ENCODE measurements at places on chromosomes 4 and X.

DNA sequence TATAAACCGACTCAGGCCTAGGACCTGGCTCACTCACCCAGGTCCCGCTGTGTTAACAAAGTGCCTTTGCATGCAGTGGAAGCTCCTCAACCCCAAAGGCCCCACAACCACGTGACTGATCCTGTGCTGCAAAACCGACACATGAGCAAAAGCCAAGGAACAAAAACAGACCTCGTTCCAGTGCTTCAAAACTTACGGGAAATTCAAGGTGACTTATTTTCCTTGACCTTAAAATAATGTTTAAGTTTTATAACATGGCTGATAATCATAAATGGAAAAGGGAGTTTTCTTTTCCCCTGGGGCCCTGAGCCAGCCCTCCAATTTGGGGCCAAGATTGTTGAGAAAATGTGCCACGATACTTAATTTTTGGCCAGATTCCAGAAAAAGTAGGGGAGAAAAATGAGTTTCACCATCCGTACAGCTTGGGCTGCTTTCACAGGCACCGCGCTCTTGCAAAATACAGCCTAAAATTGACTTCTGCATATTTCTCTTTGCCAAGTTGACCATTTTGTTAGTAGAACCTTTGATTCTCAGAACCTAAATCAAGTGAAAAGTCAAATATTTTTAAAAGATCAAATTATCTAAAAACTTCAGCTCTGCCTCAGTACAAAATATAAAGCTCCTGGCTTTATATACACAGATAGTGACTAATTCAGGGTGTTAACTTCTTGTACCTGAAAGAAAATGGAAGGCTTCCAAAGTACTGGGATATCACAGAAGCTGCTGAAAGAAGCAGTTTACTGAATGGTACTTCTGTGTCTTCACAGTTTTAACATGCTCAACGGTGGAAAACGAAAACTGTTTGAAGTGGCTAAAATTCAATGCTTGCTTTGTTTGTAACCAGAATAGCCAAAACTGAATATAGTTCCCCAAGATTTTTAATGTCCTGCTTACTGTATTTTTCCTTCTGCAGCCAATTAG lies 93.8 kb downstream of the APBB2 start:
- peak; percentile 40 for DNase-seq

DNA sequence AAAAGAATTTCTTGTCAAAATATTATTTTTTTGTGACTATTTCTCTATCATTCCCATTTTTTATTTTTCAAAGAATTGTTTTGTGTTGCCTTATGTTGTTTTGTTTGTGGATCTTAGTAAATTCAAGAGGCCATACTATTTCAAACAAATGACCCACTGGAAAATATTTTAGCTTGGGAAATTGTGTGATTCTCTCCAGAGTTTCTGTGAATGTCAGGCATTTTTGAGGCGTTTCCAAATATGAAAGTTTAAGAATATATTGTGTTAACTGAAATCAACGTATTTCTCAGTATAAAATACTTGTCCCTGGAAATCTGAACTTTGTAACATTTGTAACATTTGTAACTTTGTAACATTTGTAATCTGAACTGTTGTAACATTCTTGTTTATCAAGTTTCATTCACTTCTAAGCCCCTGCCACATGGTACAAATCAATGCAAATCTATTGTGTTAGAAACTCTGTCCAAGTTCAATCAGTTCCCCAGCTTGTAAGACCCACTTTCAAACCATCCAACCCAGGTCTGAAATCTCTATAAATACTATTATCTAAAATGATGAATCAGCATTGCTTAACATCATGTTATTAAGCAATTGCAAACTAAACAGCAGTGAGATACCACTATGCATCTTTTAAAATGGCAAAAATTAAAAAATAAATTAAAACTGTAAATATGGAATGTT lies 465.4 kb upstream of the GRID2 start:
- DNase-seq = no peak

- no peak for DNase-seq
These were observed 31.5 kb upstream of the UNC5C start for GRCh38 chr4:95580226-95580625.

DNA sequence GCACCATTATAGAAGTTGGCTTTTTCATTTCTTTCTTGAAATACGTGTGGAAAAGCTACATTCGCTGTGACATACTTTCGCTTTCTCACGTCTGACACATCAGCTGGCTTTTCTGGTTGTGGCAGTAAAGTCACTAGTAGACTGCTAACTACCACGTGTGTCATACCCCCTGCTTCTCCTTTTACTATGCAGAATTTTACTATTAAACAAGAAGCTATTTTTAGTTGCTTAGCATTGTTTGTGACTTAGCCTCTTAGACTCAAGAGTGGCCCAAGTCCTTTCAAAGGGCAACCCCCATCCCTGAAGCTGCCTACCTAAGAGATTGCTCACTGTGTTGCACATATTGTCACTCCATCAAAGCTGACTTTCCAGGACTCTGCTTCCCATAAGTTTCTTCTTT lies 2.1 kb upstream of the IL2 start:
- DNase-seq = peak; percentile 38

GRCh38 chr4:11598591-11598990 lies 169.9 kb upstream of the HS3ST1 start:
- DNase-seq = no peak

GRCh38 chr4:185196437-185196836 lies 7.4 kb downstream of the CFAP97 start:
- no peak for DNase-seq
